ENCODE measurements at places on chromosomes 5 and 9.

DNA sequence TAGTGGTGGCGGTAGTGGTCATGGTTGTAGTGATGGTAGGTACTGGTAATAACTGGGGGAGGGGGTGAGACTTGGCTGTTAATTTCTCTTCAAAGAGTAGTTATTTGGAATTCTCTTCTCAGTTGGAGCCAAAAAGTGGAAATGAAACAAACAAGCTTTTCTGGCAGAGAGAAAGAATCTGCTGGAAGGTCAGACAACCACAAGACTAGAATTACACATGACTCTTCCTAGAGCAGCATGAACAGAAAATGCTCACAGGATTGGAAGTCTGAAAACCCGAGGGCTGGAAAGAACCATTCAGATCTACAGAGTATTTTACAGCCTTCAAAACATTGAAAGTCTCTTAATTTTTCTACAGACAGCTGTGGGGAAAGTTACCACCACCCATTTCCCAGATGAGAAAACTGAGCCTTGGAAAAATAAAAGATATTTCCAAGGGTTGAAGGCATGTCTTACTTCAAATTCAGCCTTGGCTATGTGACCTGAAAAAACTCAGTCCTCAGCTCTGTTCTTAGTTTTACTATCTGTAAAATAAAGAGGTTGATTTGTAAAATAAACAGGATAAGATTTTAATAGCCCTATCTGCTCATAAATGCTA, 42.9 kb upstream of the TRIM32 start:
- no peak for DNase-seq

- no peak for DNase-seq
Observed at GRCh38 chr5:131981516-131981915, 29.9 kb downstream of the ACSL6 start.

- no peak for DNase-seq
Observed at GRCh38 chr9:73780916-73781315, 629.3 kb downstream of the ANXA1 start.

DNA sequence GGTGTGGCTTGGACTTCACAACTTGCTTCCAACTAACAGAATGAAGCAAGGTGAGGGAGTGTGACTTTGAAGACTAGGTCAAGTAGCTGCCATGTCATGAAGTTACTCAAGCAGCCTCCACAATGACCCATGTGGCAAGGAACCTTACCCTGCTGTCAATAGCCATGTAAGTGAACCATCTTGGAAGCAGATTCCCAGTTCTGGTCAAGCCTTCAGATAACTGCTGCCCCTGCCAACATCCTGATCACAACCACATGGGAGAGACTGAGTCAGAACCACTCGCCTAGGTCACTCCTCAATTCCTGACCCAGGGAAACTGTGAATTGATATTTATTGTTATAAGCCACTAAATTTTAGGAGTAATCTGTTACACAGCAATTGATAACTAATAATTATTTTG, 10.9 kb downstream of the ZCCHC10 start:
- no peak for DNase-seq

GRCh38 chr9:7265181-7265580, 507.4 kb downstream of the KDM4C start:
- DNase-seq = no peak

GRCh38 chr5:159497221-159497620, 166.9 kb upstream of the IL12B start:
- no peak for DNase-seq

- no peak for DNase-seq
Observed at GRCh38 chr9:89430995-89431394, 66.9 kb downstream of the SEMA4D start.

- no peak for DNase-seq
Observed at GRCh38 chr5:140881889-140882590, at the start of gene PCDHA13. Gene PCDHA13, plus strand, starts transcription at chr5:140882124. Its CDS starts 145 bp downstream, at chr5:140882269.

- no peak for DNase-seq
Observed at GRCh38 chr5:124905256-124906130, 159.1 kb upstream of the ZNF608 start.

DNA sequence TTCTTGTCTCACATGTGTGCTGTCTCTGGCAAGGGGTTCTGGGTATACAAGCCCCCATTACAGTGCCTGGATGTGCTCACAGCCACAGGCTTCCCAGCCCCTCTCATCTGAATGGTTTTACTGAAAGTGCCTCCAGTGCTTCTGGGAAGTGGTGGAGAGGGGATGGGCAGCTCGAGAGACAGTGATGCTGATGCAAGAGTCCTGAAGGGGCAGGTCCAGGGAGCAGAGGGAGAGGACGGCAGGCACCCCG, 93.5 kb downstream of the PHF2 start:
- DNase-seq = no peak

DNA sequence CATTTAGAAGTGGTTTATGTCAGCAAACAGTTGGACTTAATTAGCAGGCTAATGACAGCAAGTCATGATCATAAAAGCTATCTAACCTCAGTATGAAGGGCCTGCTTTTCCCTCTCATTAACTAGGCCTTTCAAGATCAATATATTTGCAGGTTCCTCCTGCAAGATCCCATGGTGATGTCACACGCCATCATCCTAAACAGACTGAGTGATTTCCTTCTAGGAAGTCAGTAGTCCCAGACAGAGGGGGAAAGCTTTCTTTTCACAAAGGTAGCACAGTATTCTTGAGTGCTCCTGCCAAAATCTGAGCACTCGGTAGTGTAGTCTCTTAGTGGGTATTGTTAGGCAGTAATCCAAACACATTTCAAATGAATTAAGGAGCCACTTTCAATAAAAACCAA, 52.5 kb downstream of the UIMC1 start:
- no peak for DNase-seq

DNA sequence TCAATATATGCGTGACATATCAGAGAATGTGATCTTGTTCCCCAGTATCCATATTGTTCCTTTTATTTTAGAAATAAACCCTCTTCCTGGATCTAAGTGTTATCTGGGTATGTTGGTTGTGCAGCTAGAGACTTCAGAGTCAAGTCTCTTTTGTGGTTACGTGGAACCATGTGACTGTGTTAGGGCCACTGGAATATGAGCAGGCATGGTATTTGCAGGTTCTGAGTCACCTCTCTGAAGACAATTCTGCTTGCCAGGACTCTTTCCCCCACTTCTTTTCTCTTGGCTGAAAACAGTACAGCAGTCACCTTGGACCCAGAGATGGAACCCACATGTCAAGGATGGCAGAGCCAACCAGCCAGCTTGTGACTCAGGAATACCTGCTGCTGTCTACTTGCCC, 59.7 kb downstream of the ATP10B start:
- no peak for DNase-seq

GRCh38 chr5:74421377-74421776, 219.2 kb downstream of the ENC1 start:
- DNase-seq = no peak

- no peak for DNase-seq
Observed at GRCh38 chr9:98850851-98851729, 43.6 kb downstream of the GALNT12 start.
